ENCODE measurements at places on chromosomes 7 and 10.

DNA sequence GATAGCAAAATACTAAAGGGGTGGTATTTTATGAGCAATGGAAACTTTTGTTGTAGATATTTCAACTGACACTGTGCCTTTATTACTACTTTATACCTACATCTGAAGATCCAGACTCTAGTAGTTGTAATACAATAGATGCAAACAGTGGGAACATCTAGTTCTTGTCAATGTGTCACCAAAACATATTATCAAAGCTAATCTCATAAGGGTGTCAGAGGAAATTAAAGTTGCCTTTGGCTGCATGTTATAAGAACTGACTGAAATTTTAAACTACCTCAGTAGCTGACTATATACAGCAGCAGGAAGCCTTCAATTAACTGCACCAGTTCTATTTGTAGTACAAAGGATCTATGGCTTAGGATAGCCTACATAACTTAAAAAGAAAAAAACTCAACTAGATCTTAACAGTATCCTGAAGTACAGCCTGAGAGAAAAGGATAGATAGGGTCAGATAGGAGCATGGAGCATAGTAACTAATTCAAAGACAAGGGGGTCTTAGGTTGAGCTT, 30.9 kb downstream of the HDAC9 start:
- DNase-seq: no peak

DNA sequence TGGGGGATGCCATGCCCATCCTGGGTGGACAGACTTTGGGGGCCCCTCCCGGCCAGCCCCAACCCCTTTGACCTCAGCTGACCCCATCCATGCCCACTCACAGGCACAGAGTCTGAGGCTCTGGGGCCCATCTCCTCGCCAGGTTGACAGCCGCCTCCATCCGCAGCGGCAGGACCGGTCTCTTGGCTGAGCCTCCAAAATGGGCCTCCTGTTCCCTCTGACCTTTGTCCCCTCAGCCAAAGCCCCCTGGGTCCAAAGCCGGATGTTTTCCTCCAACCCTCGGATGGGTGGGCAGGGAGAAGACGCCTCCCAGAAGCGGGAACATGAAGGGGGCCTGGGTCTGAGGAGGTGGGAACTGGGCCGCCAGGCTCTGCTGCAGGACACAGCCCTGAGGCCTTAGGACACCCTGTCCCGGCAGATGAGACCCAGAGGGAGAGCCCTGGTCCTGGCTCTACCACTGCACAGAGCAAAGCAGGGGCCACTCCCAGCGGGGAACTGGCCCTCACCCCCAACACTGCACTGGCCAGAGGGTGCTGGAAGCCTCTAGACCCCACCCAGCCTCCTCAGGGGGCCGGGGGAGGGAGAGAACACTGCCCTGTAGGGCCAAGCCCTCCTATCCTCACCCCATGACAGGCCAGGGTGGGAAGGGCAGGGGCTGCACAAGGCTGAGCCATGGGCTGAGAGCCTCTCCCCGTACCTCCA, 12.6 kb downstream of the PDGFA start:
- DNase-seq: no peak

GRCh38 chr7:35691827-35692307, 3.1 kb downstream of the HERPUD2 start:
- no peak for DNase-seq

- DNase-seq: no peak
Observed at GRCh38 chr7:13106513-13106912, 419.1 kb downstream of the ARL4A start.

DNA sequence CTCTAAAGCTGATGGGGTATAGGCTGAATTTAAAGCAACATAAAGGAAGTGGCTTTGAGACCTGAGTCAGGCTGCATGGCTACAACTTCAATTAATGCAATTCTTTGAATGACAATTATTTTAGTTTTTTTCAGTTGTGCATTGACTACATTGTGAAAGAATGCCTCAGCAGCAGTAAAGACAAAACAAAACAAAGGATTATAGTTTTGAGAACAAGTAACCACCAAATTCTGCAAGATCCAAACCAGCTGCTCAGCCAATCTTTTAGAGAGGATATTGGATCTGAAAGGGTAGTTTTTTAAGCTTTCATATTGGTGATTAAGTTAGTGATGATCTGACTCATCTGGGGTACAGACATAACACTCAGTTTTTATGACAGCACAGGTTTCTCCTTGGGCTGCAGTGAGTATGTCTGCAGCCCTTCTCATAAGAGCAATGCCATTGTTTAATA, 40.6 kb upstream of the ABCA13 start:
- DNase-seq: no peak

Data from bone marrow (tissue), 2 donors.